ENCODE measurements at places on chromosomes 4 and X.
A peak's percentile ranks its signal among the peaks of the same experiment; 100 is the strongest.

- peak; percentile 91 for DNase-seq
Observed at GRCh38 chrX:131821945-131822622, 201.0 kb upstream of the STK26 start.

DNA sequence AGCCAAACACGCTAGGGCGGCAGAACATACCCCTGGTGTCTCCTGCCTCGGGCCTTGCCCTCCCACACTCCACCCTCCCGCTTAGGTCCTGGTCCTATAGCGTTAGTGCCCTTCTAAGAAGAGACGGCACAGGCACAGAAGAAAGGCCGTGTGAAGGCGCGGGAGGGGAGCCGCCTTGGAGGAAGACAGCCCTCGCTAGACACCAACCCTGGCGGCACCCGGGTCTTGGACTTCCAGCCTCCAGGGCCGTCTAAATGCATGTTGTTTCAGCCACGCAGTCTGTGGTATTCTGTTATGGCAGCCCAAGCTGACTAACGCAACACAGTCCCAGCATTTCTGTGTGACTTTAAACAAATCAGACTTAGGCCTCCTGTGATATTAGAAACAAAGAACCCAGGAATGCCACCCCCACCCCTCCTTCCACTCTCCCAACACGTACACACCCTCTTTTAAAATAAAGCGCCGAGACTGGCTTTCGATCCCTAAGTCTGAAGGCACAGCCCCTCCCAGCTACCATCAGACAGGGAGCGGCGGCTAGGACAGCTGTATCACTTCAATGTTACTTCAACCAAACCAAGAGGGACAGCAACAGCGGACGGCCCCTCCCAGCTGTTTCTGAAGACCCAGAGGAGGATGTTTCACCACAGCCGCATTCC, 128.0 kb downstream of the AFAP1 start:
- no peak for DNase-seq

DNA sequence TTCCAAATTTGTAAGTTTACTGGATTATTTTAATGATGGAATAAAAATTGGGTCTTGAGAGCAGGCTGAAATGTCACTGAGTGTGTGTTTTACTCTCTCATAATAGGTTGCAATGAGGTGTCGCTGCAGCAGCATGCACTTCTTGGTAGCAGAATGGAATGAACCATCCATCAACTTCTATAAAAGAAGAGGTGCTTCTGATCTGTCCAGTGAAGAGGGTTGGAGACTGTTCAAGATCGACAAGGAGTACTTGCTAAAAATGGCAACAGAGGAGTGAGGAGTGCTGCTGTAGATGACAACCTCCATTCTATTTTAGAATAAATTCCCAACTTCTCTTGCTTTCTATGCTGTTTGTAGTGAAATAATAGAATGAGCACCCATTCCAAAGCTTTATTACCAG, 2.6 kb downstream of the SAT1 start:
- DNase-seq = no peak

DNA sequence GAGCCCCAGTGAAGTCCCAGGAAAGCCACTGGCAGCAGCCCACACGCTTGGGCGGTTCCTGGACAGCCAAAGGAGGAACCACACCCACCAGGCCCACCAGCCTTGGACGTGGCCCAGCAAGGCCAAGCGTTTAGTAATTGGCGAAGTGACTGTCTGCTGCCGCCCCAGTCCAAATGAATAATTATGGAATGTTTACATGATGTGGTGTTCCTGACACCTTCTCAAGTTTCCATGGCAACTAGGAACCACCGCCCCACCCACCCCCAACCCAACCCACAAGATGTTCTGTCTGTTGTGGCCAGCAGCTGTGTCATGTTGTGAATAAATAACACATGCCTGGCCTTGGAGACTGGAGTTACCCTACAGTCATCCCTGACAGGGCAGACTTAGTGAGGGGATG, 22.3 kb downstream of the APLN start:
- no peak for DNase-seq

DNA sequence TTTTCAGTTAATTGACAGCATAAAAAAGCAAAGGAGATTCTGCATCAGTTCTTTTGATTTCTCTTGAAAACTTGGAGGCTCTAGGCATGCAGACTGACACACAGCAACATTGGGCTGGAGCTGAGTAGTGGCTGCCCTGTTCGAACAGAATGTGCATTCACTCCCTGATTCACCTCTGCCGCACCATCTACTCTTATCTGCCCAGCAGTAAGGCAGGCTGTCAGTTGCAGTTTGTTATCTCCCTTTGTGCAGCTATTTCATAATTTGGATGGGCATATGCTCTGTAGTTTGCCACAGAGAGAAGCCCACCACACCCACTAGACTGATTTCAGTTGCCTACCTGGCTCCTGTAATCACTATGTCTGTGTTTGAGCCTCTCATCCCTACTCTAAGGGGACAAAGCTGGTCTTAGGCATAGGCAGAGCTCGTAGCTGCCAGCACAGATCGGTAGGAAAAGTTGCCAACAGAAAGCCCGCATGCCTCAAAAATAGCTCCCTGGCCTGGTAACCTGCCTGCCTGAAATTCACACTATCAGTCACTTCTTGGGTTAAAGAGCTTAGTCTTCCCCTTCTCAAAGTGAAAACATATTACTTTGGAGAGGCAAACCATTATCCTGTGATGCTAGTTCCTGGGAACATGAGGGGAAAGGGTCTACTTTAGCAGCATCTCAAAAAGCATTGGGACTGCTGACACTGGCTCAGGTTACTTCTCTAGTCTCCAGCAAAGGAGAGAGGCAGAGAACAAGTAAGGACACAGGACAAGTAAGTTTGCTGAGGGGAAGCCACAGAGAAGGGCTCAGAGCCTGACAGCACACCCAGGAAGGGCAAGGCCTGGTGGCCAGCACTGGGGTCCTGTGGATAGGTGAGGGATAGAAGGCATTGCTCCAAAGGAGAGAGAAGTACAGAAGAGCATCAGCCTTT, 75.9 kb upstream of the TMEM164 start:
- DNase-seq = no peak

- no peak for DNase-seq
Observed at GRCh38 chr4:138542191-138542776, 300.1 kb upstream of the SLC7A11 start.

- DNase-seq = no peak
Observed at GRCh38 chr4:7813674-7814073, 126.0 kb downstream of the AFAP1 start.

DNA sequence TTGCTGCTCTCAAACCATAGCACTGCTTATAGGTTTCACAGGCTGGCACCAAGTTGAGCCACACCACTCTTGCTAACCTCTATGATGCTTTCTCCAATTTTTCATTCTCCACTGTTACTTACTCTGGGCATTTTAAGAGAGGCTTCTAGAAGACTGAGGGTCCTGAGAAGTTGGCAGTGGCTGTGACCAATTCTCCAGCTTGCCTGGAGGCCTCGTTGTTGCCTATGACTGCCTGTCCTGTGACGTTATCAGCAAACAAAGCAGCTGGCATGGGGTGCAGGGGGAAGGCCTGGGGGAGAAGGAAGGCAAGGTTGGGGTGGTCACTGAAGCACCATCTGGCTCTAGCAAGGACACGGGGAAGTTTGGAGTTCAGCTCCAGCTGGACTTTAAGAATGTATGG, 30.4 kb upstream of the PDLIM3 start:
- no peak for DNase-seq

DNA sequence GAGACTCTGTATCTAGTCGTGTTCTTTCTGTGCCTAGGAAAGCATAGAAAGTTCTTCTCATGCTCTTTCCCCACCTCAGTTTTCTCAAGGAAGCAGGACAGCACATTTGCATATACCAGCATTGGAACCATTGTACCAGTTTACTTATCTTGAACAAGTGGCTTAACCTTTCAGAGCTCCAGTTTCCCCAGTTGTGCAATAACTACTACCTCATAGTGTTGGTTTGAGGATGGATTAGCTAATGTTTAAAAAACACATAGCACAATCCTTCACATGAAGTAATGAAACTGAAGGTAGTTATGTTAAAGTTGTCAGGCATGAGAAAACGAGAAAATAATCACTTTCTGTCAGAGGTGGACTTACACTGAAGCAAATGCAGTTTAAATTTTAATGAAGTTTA, 92.2 kb upstream of the H2AZ1 start:
- peak; percentile 24 for DNase-seq

DNA sequence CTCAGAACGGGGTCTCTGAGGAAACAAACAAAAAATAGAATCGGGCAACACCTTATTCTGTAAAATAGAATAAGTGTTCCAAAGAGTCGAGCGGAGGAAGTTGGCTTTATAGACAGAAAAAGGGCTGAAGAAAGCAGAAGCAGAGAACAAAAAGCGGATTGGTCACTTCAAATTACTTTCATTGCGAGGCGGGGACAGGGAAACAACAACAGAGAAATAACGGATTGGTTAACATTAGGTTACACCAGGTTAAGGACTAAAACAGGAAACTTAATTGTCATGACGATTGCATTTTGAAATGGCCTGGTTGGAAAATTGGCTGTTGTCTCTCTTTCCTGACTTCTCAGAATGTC, 433 bp upstream of the COQ2 start:
- DNase-seq = peak; percentile 92

DNA sequence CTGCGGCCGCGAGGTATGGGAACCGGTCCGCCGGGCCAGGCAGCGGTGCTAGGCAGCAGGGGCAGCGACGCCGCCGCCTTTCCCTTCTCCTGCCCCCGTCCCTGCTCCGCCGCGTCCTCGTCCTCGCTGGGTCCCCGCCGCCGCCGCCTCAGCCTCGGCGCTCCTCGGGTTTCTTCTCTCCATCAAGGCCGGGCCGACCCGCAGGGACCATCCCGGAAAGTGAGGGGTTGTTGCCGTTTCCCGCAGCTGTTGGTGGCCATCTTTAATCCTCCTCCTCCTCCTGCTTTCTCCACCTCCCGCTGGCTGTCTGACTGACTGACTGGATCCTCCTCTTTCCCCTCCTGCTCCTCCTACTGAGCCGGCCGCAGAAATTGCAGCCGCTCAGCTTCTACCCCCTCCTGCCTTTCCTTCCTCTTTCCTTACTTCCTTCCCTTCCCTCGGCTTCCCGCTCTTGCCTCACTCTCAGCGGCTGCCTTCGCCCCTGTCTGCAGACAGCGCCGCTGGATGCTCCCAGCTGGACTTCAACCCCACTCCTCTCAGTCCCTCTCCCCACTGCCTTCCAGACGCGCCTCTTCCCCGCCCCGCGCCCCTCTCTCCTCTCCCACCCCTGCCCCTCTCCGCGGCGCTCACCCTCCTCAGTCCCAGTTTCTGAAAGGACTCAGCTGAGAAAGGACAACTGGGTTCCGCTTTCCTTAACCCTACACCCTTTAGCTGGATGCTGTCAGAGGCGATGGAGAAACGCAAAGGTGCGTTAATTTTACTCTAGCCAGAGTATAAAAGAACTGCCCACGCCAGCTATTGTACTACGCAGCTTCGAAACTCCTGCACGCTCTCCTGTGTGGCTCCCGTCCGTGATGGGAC, at the start of gene WDFY3:
TSS of gene WDFY3 (minus strand) at position 309 of the 861 bp plus-strand sequence. CDS start 106,099 bp downstream, outside the sequence.
- peak; percentile 90 for DNase-seq

All from MV-4-11 (cell line).